ENCODE measurements at places on chromosomes 7 and 10.

- no peak for DNase-seq
Measured at GRCh38 chr10:70352401-70353097, 29.9 kb downstream of the LRRC20 start.

GRCh38 chr7:124662372-124662771 is 103.2 kb downstream of the GPR37 start:
- DNase-seq, result no peak

GRCh38 chr10:34727595-34728033 is 87.5 kb downstream of the PARD3 start:
- no peak for DNase-seq

GRCh38 chr10:114188900-114189299 is 9.7 kb downstream of the TDRD1 start:
- no peak for DNase-seq

GRCh38 chr7:47328392-47329319 is 253.3 kb downstream of the TNS3 start:
- no peak for DNase-seq

DNA sequence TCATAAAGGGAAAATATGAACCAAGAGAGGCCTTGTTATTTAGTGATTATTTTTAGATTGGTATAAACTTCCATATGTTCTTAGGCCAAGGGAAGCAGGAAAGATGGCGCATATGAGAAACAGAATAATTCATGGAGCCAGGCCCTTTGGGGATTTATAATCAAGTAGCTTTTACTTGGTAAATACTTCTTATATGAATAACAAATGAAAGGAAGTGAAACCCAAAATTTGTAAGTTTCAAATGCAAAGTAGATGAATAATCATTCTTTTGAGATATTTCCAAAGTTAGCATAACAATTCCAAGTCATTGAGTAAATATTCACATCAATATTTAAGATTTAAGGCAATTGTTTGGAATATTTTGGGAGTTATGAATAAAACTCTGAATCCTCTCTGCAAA is 13.9 kb upstream of the OPTN start:
- DNase-seq, result no peak

- DNase-seq, result no peak
Measured at GRCh38 chr10:83607959-83608745, 531.2 kb upstream of the GHITM start.

- DNase-seq, result no peak
Measured at GRCh38 chr10:124632064-124632531, 112.1 kb downstream of the FAM53B start.

- no peak for DNase-seq
Measured at GRCh38 chr10:72597897-72598296, 28.0 kb downstream of the MICU1 start.

DNA sequence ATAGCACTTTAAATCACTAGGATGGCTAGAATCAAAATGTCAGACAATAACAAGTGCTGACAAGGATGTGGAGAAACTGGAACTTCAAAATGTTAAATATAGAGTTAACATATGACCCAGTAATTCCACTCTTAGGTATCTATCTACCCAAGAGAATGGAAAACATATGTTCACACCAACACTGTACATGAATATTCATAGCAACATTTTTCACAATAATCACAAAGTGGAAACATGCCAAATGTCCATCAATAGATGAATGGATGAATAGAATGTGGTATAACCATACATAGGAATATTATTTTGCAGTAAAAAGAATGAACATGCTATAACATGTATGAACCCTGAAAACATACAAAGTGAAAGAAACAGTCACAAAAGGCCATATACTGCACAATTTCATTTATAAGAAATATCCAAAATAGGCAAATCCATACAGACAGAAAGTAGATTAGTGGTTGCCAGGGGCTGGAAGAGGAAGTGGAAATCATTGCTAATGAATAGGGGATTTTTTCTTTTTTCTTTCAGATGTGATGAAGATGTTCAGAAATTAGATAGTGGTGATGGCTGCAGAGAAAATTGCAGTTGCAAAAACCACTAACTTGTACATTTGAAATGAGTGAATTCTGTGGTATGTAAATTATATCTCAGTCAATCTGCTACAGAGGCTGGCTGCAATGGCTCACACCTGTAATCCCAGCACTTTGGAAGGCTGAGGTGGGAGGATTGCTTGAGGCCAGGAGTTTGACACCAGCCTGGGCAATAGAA is 93.0 kb downstream of the CPVL start:
- no peak for DNase-seq

GRCh38 chr10:90988802-90989201 is 67.9 kb upstream of the ANKRD1 start:
- DNase-seq, result no peak

- DNase-seq, result no peak
Measured at GRCh38 chr10:24759672-24760071, 36.0 kb upstream of the ARHGAP21 start.

GRCh38 chr7:136664537-136664936 is 203.9 kb upstream of the CHRM2 start:
- no peak for DNase-seq

GRCh38 chr10:7622969-7623368 is 43.8 kb downstream of the ITIH5 start:
- DNase-seq, result no peak

- DNase-seq, result no peak
Measured at GRCh38 chr7:39557222-39557621, 9.0 kb upstream of the YAE1 start.

DNA sequence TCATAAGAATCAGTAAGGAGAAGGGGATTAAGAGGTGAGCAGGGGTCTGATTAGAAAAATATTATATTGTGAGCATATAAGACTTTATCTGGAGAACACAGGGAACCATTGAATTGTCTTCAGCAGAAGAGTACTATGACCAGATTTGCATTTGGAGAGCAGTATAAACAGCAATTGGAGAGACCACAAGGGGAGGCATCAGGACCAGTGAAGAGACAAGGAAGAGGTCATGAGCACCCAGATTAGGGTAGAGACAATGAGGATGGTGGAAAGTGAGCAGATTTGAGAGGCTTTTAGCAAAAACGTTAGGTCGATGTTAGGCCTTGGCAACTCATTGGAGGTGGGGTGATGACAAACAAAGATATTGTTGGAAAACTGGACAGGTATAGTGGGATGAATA is 13.0 kb upstream of the SMIM30 start:
- no peak for DNase-seq

- no peak for DNase-seq
Measured at GRCh38 chr10:78187371-78187770, 153.7 kb downstream of the RPS24 start.

- DNase-seq, result no peak
Measured at GRCh38 chr10:98195120-98195519, 60.7 kb downstream of the R3HCC1L start.

DNA sequence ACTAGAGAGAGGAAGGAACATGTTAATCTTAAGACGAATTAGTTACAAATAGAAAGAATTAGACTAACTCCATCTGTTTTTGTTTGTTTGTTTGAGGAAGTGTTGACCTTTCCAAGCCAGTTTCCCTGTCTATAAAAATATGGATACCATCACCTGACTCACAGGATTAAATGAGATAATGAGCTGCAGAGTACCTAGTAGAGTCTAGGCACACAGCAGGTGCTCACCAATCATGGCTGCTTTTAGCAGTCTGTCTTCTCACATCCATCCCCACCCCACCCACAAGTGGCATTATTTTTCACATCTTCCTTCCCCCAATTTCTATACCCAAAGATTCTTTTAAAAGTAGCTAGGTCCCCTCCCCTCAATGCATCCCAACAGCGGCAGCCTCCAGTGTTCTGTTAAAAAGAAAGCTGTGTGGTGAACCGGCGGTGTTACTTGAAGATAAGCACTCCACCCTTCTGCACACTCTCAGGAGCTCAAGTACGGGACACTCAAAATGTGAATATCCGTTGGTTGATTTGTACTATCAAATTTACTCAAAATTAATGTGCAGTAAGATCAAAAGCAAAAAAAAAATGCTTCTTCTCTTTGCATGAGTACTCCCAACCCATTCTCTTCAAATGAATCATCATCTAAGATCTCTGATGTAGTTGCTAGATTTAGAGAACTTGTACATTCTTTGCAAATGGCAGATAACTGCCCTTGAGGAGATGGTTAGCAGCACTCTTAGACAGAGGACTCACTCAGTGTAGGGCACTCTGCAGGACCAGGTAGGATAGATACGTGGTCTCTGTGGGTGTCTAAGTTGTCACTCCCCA is 145.4 kb upstream of the ASAH2 start:
- no peak for DNase-seq

DNA sequence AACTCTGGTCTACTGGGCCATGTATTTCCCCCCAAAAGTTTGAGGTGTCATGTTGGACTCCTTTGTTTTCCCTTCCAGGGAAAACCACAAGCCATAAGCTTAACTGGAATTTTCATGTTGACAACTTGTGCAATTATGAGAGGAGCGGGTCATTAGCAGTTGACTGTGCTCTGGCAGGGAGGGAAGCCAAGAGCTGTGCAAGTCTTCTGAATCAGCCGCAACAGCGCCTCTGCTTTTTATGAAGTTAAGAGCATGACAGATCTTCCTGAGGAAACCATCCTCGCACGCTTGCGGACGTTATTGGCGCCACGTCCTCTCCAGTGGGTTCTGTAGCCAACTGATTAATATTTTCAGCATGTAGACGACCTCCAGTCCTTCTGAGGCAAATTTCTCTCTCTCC is 148.7 kb upstream of the MKI67 start:
- DNase-seq, result no peak

- no peak for DNase-seq
Measured at GRCh38 chr10:111267673-111268072, 190.8 kb downstream of the ADRA2A start.

DNA sequence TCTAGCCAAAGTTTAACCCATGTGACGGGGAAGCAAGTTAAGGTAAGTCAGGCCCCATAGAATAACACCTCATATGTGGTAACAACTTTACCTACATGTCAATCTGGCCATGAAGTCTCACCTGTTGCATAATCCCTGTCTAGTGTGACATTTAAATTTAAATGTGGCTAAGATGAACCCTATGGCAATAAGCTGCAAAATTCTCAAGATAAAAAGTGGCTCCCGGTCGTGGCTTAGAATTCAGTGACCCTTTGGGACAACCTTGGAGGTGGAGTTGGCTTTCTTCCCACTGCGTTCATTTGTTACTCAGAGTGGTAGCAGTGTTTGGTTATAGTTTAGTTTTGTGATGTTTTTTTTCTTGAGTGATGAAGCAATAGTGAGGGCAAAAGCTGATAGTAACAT is 90.6 kb downstream of the ARID5B start:
- DNase-seq, result no peak

DNA sequence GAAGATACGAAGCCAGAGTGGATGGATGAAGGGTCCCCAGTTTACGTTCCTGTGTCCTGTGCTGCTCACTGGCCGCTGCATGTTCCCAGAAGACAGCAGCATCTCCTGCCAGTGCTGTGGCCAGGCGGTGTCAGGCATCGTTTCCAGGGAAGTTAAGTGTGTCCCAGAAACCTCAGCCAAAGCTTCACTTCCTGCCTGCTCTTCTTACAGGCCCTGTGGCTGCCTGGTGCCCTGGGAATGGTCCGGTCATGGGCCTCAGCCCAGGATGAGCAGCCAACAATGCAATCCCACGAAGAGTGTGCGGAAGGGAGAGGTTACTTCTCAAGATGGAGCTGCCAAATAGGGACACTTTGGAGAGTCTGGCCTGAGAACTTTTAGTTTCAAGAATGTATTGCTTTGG is 99.7 kb upstream of the TARP start:
- no peak for DNase-seq

DNA sequence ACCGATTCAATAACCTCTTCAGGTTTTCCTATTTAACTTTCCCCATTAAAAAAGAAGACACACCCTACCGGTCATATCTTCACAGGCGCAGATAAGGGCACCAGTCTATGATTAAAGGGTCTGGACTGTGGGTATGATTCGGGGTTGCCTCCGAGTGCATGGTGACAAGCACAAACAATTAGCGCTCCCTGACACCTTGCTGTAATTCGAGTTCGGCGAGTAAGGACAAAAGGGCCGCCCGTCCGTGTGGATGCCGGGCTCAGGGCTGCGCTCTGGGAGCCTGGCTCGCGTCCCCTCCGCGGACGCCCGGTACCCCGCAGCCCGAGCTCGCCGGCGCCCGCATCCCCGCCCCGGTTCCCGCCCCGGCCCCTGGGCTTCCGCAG is 111.9 kb upstream of the RHEB start:
- DNase-seq, result no peak

DNA sequence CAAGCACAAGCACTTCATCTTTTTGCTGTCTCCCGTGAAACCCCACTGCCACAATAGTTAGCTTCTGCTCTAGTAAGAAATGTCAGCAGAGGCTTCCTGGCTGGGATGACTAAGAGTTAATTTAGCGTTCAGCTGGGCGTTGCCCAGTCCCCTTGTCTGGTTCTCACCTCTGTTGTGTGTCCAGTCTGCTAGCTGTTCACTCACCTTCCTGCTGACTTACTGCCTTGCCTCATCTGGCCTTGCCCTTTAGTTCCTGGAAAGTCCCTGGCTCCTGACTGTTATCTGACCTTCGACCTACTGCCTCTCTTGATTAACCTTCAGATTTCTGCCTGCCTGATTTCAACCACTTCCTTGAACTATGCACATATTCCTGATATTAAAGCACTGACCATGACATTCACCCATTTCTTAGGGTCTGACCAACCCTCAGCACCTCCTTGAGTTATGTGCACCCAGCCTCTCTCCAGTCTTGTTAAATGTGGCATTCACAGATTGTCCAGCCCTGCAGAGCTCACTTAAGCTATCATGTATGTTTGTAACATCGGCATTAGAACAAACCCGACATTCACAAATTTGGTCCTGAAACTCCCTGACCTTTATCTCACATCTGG is 30.3 kb downstream of the C7orf33 start:
- DNase-seq, result no peak

GRCh38 chr7:727104-727805 is at the start of gene PRKAR1B:
PRKAR1B (minus strand) TSS chr7:727281; CDS start chr7:711505, 15,776 bp downstream.
- DNase-seq, result no peak

- peak; percentile 32 for DNase-seq
Measured at GRCh38 chr10:79417266-79417665, 28.2 kb downstream of the ZCCHC24 start.

DNA sequence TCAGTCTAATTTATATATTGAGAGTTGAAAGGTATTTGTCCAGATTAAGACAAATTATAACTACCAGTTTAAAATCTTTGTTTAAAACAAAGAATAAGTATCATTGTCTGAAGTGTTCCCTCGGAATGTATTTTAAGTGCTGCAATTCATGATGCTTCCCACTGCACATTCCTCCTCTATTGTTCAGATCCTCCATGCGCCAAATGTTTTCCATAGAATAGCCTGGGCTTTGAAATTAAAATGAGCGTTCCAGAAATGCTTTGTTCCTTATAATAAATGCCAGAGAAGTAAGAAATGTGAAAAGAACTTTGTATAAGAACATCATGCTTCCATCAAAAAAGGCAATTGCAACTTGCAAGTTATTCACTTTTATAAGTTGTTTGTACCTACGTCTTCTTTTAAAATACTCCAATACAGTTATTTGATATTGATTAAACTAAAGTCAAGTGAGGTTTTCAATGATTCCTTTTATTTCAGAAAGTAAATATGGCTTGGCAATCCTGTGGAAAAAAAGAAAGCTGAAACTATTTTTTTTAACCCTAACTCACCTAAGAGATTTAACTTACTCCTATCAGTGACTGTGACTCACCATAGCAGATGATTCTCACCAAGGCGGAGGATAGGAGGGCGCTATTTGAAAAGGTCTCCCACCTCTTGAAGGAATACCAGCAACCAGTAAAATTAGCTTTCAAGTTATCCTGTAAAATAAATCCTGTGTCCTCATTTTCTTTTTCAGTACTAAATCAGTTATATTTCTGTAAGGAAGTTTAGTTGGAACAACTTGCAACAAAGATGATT is 85.8 kb downstream of the CTNNA3 start:
- no peak for DNase-seq

GRCh38 chr7:95725205-95725604 is 47.1 kb upstream of the DYNC1I1 start:
- DNase-seq, result no peak

- DNase-seq, result no peak
Measured at GRCh38 chr10:71795248-71795647, 21.9 kb upstream of the VSIR start.
